ENCODE measurements at places on chromosomes 13 and 19.
A peak's percentile ranks its signal among the peaks of the same experiment; 100 is the strongest.

GRCh38 chr13:30696278-30697176 is 38.8 kb upstream of the ALOX5AP start:
- peak; percentile 52 for DNase-seq

GRCh38 chr19:7596211-7596937 is 711 bp downstream of the CAMSAP3 start:
- DNase-seq, result no peak

DNA sequence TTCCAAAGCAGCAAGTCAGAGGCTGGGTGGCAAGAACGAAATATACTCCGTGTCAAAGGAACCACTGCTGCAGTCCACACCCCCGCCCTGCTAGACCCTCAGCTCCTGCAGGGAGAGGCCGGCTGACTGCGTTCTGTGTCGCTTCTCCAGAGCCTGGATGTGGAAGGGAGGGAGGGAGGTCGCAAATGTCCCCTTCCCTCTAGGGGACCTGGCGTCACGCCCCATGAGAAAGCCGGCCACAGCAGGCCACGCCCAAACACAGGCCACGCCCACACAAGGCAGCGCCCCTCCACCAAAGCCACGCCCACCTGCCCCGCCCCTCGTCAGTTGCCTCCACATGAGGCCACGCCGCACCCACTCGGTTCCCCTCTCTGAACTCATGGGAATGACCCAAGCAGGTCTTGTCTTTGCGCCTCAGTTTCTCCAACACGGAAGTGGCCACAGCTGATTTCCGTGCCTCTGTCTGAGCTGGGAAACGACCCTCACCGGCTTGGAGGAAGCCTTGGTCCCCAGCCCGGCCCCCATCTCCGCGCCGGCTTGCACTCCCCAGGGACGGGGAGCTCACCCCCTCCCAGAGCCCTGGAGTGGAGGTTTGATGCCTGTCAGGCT is 38.4 kb upstream of the TCF3 start:
- peak; percentile 35 for DNase-seq

- DNase-seq, result no peak
These were observed 840 bp upstream of the LILRA4 start for GRCh38 chr19:54339646-54340358.

DNA sequence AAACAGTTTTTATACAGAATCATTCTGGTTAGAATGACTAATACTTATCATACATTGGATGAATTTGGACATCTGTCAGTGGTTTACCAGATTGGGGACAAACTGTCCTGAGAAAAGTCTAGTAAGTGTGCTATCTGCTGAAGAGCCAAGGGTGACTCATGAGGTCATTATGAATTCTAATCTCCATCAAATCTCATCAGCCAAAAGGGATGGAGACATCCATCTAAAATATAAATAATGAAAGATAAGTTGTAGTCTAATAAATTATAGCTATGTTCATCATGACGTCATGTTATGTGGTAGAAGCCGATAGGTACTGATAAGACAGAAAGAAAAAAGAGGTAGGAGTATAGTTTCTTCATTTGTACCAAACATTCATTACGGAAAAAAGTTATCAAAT is 804.4 kb downstream of the PCDH9 start:
- DNase-seq, result peak; percentile 27

DNA sequence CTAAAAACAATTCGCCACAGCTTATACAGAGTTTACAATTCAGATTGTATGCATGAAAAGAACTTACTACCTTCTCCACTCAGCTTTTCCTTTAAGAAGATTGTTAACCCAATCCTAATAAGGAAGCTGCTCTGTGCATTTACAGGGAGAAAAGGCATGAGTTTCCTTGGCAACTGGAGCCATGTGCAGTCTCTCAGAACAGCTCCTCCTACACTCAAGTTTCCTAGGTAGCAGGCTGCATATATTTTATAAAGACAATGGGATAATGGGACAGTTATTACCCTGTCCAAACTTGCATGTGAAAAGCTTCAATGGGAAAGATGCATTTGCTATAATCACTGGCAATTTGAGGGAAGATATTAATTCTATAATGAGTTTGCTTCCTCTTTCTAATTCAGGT is 125.5 kb upstream of the TRPC4 start:
- DNase-seq, result no peak

DNA sequence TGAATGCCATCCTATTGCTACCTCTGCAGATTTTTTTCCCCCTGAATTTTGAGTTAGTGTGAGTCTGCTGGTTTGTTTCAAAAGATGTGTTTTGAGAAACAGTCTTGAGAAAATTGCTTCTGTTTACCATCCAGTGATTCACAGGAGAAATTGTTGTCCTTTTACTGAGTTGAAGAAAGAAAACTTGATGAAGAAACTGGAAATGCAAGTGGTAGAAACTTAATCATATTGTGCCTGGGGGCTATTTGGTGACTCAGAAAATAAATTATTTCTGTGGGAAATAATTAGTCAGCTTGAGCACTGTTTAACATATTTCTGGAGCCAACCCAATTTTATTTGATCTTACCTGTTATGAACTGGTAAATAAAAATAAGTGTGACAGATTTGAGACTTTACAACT is 35.4 kb downstream of the PAN3 start:
- peak; percentile 19 for DNase-seq

GRCh38 chr13:48731001-48731658 is 77.4 kb downstream of the CYSLTR2 start:
- DNase-seq, result peak; percentile 31

GRCh38 chr13:113349050-113349449 is 14.9 kb downstream of the GRTP1 start:
- no peak for DNase-seq

GRCh38 chr13:20654156-20654555 is 49.3 kb upstream of the IL17D start:
- peak; percentile 52 for DNase-seq

DNA sequence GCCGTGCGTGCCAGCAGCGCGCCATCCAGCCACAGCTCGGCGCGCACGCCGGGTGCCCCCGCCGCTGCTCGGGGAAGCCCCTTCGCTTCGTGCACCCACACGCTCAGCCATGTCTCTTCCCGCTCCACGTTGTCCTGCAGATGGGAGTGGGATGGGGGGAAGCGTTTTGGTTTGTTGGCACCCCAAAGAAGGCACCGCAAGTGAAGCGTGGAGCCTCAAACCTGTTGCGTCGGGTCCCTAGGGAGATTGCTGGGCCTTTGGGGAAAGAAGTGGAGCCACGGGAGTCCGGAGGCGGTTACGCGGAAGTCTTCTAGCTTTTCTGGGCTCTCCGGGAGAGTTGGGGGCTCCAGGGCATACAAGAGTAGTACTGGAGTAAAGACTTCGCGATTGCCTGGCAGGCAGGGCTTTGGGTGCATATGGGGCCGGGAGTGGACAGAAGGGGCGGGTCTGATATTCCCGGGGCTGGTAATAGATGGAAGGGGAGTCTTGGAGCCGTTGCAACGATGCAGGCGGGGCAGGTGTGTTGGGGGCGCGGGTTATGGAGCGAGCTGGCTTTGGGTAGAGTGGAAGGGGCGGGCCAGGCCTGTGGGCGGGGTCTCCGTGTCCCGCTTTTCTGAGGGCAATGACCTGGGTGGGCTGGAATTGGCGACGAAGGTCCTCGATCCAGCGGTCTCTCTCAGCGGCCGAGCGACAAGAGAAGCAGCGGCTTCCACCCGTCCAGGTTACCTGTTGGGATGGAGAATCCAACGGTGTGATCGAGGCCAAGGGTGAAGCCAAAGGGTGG is 6.5 kb downstream of the RASAL3 start:
- no peak for DNase-seq

DNA sequence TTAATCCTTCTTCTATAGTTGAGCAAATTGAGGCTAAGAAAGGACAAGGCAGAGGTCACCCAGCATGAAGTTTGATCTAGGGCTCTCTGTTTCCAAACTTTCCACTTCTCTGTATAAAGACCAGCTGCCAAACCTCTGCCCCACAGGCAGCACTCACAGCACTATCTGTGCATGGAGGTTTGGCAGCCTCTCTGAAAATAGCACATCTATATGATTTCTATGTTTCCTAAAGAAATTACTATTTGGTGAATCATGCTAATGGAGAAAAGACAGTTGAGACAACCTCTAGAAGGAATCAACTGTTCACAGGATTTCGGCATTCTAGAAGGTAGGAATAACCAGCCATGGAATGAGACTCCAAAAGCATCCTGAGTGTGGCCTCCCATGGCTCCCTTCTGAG is 554.5 kb downstream of the IRS2 start:
- no peak for DNase-seq

GRCh38 chr13:67221630-67222226 is 8.4 kb downstream of the PCDH9 start:
- no peak for DNase-seq

GRCh38 chr19:30004403-30004802 is 62.4 kb downstream of the URI1 start:
- DNase-seq, result no peak

GRCh38 chr19:8000298-8001038 is 5.0 kb downstream of the ELAVL1 start:
- no peak for DNase-seq

DNA sequence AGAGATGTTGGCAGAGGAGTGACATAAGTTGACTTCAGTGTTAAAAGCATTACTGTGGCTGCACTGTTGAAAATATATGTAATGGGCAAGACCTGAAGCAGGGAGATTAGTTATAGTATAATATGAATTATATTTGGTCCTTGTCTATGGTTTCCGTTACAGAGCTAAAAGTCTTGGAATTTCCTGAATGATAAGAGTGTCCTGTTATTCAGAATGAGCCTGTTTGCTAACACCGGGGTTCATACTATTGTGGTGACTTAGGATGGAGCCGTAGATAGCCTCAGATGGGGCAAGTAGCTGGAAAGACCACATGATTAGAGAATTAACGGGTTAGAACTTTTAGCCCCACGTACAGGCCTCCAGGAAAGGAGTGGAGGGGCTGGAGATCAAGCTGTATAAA is 5.7 kb downstream of the USPL1 start:
- no peak for DNase-seq

DNA sequence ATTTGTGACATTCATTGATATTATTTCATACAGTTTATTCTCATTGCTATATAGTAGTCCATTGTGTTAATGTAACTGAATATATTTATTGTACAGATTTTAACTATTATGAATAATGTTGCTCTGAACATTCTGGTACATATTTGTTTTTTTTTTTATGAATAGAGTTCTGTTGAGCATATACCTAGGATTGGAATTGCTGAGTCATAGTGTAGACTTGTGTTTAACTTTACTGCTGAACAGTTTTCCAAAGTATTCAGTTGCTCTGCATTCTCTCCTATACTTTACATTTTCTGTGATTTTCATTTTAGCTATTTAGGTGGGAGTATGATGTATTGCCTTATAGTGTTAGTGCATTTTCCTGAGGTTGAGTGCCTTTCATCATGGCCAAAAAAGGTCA is 97.5 kb downstream of the MAB21L1 start:
- no peak for DNase-seq

DNA sequence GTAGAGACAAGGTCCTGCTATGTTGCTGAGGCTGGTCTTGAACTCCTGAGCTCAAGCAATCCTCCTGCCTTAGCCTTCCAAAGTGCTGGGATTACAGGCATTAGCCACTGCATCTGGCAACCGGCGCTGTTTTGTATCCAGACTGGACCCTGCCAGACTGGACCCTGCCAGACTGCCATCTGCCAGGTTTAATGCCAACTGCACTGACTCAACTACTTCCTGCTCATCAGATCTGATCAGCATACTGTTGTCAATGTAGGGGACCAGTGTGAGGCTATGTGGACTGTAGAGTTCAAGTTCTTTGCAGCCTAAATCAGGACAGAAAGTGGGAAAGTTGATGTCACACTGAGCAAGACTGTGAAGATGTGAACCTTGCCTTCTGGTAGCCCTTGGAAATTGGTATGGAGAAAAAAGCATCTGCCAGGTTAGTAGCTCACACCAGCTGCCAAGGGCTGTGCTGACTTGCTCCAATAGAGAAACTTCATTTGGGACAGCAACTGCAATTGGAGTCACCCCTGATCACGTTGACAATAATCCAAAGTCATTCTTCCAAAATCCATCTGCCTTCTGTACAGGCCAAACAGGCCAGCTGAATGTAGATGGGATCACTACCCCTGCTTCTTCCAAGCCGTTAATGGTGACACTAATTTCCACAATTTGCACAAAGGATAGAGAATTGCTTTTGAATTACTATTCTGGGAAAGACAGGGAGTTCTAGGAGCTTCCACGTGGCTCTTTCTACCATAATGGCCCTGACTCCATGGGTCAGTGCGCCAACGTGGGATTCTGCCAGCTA is 36.8 kb upstream of the ATP1A3 start:
- DNase-seq, result no peak

DNA sequence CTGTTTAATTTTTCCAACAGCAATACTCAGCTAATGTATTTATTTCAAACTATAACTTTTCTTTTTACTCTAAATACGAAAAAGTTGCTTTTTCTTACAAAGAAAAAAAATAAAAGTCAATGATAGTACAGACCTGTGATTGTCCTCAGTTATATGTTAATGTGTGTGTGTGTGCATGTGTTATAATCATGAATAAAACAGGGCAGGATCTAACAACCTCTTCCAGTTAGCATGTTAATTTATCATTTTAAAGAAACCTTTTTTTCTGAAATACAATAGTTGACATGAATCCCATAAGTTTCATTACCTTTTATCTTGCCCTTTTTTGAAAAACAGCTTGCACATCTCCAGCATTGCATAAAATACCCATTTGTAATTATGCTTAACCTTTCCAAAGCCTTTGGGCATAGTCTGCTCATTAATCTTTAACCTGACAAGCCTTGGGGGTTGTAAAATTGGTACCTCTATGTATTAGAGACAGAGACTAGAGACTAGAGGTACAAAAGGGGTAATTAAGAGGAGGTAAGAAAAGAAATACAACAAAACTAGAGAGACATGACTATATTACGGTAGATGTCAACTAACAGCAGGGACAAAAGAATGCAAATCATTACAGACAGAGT is 828.1 kb downstream of the OLFM4 start:
- no peak for DNase-seq

GRCh38 chr19:31943191-31943661 is 402.2 kb upstream of the ZNF507 start:
- DNase-seq, result no peak

All from EL (cell line).